ENCODE measurements at places on chromosomes 11 and 22. TPM values are rescaled to one million over a fixed set of nuclear protein-coding genes. Genes with fewer than 3 reads are reported as not detected.

DNA sequence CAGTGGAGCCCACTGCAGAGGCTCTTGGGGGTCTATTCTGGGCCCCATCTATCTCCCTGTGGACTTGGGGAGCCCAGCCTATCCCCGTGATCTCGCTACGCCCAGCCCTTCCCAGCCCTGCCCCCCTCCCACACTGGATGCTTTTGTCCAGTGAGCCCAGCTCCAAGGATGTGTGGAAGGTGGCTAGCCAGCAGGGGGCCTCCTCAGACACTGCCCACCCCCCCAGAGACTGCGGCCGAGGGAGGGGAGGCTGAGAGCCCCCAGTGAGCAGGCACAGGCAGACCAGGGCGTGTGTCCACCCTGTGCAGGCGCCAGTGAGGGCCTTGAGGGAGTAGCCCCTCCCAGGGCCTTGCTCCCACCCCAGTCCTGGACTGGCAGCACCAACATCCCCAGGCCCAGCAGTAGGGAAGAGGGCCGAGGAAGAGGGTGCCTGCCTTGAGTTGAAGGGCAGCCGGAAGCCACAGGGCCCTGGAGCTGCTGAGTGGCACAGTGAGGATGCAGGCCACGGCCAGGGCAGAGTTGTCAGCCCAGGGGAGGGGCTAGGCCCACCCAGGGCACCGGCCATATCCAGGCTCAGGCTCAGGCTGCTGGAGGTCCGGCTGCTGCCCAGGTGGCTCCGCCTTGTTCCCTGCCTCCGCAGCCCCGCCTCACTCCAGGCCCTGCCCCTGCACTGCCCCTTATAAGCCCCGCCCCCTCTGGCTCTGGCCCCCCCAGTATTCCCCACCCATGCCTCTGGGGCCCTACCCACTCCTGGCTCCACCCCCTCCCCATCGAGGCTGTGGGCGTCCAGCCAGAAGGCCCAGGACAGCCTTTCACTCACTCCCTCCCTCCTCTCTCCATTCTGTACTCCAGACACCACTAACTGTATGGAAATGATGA, 28.0 kb downstream of the MOB2 start:
- peak; percentile 52 for DNase-seq

Gene ANKK1
- total RNA-seq: 0.16 TPM

DNA sequence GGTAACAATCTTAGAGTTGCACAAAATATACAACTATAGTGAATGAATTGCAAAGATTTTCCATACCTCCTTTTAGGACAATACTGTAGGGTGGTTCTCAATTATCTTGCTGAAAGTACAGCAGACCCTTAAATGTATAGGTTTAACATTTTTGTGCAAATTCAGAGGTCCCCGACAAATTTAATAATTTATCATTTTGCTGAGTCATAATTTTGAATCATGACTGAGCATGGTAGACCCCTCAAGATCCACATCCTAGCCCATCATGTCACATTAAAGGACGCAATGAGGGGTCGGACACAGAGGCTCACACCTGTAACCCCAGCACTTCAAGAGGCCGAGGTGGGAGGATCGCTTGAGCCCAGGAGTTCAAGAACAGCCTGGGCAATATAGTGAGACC, 43.5 kb downstream of the OSBP start:
- no peak for DNase-seq

- no peak for DNase-seq
These were observed 12.0 kb downstream of the PPIL2 start for GRCh38 chr22:21677606-21678443.

DNA sequence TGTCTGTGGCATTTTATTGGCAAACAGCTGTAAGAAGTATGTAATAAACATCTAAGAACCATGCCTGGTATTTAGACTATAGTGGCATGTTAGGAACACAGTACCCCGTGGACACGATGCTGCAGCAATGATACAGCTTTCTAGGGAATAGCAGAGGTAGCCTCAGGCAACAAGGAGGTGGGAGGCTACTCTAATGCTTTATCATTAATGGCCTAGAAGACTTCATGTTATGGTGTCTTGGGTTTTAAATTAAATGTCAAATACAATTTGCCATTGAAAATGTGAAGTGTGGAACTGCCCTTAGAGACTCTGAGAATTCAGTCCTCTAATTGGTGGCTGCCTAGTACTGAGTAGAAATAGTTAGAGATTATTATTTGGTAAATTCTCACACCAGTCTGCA, 516.9 kb downstream of the CNTN5 start:
- no peak for DNase-seq

Gene LYVE1
- total RNA-seq: 141 TPM

DNA sequence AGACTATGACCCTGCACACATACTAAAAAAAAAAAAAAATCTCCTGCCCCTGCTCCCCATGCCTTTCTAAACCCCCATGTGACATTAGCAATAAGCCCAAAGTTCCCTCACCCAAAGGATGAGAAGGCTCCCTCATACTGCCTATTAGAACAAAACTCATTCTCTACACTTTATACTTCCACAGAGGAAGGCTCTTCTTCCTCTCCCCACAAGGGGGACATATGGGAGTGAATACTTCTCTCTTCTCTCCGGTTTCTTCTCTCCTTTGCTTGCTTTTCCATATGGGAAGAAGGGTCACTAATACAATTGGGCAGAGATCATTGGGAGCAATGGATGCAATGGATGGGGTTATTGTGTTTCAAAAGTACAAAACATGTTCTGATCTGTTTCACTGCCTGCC, 3.3 kb downstream of the OR52L1 start:
- no peak for DNase-seq

Gene OR8G5
- total RNA-seq: not detected

Gene ASRGL1
- total RNA-seq: 5.1 TPM

DNA sequence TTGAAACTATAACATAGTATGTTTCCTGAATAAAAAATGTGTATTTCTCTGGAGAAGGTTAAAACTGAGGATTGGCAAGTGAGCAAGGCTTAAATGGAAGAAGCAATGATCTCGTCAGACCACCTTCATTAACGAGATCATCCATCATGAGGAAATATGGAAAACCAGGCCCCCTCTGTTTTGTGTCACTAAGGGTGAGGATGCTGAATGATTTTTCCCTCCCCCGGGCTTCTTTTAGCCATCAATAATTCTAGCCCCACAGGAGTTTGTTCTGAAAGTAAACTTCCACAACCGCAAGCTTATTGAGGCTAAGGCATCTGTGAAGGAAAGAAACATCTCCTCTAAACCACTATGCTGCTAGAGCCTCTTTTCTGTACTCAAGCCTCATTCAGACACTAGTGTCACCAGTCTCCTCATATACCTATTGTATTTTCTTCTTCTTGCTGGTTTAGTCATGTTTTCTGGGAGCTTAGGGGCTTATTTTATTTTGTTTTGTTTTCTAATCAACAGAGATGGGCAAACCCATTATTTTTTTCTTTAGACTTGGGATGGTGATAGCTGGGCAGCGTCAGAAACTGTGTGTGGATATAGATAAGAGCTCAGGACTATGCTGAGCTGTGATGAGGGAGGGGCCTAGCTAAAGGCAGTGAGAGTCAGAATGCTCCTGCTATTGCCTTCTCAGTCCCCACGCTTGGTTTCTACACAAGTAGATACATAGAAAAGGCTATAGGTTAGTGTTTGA, 5.8 kb upstream of the HBE1 start:
- no peak for DNase-seq

Gene BTBD18
- total RNA-seq: not detected

DNA sequence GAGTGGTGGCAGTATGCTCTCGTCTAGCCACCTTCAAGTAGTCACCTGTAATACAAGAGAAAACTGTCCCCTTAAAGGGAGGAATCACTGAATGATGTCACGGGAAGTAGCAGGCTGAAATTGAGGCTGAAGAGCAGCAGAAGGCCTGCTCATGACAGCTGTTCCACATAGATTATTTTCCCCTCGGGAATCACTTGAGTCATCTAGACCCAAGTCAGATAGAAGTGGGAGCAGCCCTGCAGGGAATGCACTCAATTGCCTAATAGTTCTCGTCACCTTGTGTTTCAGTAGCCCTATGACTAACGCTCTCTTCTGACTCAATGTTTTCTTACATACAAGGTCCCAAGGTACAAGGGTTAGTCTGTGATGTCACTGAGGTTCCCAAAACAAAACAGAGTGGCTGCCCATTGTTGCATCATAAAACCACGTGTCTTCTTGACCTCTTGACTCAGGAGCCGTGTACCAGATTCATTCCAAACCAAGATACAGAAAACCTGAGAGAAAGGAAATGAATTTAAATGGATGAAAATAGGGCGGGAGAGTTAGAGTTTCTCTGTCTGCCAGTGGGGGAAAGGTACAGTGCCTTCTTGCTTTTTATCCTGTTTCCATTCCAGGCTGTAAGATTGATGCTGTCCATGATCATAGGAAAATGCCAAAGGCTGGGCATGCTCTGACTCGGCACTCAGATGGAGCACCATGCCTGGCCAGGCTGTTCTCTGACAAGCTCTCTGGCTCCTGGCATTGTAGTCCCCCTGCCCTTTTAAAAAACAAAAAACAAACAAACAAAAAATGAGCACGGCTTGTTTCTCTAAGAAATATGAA, 21.6 kb upstream of the C11orf96 start:
- no peak for DNase-seq

DNA sequence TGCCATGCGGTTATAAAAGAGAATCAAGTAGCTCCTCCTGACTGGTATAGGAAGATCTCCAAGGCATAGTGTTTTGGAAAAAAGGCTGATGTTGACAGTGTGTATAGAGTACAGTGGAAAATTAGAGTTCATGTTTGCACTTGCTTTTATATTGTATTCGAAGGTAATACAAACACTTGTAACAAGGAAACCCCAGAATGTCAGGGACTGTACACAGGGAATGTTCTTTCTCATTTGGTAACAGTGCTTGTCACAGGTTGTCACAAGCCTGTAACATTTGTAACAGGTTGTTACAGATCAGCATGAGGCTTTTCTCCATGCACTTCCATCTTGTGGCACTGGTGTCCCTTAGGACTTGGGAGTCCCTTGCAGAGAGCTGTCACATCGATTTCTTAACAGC, 64.0 kb downstream of the GRK3 start:
- peak; percentile 18 for DNase-seq

Gene VSIG2
- 27.5 TPM for total RNA-seq

- DNase-seq: peak; percentile 14
These were observed 1313.6 kb downstream of the TBC1D22A start for GRCh38 chr22:48076008-48076407.

GRCh38 chr11:45320371-45320770, 34.2 kb upstream of the SYT13 start:
- DNase-seq: no peak

DNA sequence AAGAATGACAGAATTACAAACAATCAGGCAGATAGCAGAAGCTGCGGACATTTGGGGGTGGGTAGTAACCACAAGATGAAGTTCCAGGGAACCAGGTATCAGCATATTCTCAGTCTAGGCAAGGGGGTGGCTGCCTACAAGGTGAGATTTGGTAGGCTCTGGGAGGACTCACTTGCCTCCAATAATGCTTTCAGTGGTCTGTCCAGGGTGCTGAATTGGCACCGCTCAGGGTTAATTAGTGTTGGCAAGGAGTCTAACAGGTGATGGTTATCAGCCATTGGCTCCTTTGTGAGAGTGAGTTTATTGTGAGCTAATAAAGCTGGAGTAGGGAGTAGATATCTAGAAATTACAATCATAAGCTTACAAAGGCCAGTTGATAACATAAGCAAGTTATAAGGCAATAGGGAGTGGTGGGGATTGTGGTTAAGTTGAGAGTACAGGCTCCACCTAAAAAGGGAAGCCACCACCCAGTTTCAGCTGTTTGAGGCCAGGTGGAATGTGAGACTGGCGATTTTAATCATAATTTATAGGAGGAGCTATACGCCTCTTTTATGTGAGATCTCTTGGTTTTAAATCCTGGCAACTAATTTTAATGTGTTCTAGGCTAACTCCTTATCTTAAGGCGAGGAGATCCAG, 320.5 kb downstream of the MIAT start:
- DNase-seq: no peak

DNA sequence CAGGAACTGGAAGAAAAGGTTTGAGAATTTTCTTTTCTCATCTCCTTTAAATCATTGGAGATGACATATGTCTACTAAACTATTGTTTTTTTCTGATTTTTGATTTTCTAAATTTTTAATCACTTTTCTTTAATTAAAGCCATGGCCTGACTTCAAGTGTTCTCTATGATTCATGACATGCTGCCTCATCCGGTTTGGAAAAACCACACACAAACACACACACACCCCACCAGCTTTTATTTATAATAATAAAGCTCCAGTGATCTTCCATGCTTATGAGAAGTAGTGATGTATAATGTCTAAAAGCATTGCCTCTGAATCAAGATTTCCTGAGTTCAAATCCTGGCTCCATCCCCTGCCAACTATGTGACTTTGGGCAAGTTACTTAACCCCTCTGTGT, 179.2 kb downstream of the SPON1 start:
- no peak for DNase-seq

Gene OR4D5
- total RNA-seq: not detected

DNA sequence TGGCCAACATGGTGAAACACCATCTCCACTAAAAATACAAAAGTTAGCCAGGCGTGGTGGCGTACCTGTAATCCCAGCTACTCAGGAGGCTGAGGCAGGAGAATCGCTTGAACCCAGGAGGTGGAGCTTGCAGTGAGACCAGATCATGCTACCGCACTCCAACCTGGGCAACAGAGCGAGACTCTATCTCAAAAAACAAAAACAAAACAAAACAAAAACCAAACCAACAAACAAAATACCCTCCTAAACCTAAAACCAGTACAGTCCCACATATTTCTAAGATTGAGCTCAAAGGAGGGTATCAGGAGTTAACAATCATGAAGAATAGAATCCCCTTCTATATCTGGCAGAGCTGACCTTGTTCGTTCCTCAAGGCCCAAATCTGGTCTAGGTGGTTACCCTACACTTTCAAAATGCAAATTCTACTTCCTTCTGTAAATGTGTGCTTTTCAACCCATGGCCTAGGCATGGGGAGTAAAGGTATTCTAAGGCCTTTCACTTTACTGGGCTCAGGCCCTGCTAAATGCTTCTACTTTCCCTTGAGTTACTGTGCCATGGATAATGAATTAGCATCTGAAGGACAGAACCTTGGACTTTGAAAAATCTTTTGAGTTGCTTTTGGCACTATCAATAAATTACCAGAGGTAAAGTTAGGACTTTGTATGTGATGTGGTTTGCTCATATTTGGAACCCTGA, 10.4 kb upstream of the PPP2R1B start:
- DNase-seq: no peak

- no peak for DNase-seq
These were observed 374.7 kb upstream of the LARGE1 start for GRCh38 chr22:34294986-34295385.

- DNase-seq: no peak
These were observed 3.5 kb upstream of the TSGA10IP start for GRCh38 chr11:65941720-65942310.

GRCh38 chr11:104361975-104362374, 198.0 kb upstream of the PDGFD start:
- no peak for DNase-seq

GRCh38 chr11:81829976-81830375, 903.7 kb downstream of the FAM181B start:
- no peak for DNase-seq

DNA sequence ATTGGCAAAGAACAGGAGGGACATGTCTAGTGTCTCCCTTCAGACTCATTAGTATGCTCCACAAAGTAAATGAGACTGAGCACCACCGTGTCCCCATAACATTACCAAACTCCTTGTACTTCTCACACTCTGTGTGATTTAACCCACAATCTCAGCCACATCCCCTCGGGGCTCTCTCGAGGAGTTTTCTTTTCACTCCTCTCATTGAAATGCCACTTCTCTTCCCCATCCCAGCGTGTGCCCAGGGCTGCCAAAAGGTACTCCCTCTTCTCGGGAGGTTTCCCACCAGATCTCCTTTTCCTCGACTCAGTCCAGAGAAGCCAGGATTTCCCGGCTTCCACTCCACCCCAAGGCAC, 1.1 kb downstream of the RBFOX2 start:
- no peak for DNase-seq

- DNase-seq: no peak
These were observed 29.7 kb downstream of the FAR1 start for GRCh38 chr11:13698132-13698531.

- DNase-seq: no peak
These were observed 301.2 kb downstream of the CTTN start for GRCh38 chr11:70699294-70700221.

All from urinary bladder (tissue), 4 donors.